SW 1271 (cell line): ENCODE measurements at places on chromosomes 12 and 14.

DNA sequence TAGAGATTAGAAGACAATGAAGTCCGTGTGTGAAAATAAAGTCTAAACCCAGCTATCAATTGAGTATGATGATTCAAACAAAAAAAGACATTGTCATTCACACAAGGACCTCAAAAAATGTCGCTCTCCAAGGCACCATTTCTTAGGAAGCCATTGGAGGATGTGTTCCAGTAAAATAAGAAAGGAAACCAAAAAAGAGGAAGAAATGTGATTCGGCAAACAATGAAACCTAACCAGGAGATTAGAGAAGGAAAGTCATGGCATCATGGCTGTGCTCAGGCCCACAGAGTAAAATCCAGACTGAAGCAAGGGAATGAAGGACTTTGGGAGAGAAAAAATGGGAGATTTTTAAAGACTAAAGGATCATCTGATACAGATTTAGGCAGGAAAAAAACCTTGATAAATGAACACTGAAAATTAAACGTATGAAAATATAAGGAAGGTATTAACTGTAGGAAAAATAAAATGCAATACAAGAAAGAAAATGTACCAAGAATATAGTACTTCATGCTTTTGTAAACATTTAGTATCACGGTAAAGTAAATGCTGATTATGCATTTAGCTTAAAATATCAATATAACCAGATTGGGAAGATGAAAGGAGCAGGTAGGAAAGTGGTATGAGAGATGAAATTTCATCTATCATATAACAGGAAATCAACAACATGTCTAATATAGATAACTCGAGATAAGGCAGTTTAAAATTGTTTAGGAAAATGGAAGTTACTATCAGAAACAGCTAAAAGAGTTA is 38.2 kb upstream of the MTHFD1 start:
- DNase-seq: no peak

DNA sequence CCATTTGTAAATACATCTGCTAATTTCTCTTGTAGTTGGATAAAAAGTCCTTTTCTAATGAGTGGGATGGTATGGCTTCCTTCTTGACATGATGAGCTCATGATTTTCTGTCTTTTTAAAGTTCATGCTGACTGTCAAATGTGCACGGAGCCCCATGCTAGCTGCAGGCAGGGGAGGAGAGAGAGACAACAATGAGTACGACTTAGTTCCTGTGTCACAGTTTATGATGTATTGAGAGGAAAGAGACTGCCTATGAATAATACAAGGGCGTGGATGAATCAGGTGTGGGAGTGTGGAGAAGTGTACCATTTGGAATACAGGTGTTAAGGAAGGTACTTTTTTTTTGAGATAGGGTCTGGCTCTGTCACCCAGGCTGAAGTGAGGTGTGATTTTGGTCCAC is 10.7 kb upstream of the TBC1D30 start:
- DNase-seq: no peak

DNA sequence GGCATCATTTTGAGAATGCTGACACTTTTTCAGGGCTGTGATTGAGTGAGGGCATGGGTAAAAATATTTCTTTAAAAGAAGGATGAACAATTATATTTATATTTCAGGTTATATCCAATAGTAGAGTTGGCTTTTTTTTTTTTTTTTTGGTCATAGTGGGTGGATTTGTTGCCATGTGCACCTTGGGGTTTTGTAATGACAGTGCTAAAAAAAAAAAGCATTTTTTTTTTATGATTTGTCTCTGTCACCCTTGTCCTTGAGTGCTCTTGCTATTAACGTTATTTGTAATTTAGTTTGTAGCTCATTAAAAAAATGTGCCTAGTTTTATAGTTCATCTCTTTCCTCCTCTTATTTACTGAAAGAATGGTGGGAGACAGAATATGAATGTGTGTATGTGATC is 1.4 kb upstream of the RAB5B start:
- no peak for DNase-seq

DNA sequence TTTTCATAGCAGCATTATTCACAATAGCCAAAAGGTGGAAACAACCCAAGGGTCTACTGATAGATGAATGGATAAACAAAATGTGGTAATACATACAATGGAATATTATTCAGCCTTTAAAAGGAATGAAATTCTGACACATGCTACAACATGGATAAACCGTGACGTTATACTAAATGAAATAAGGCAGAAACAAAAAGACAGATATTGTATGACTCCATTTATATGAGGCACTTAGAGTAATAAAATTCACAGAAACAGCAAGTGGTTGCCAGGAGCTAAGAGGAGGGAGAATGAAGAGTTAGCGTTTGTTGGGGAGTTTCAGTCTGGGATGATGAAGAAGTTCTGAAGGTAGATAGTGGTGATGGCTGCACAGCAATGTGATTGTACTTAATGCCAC is 76.6 kb downstream of the DCAF5 start:
- no peak for DNase-seq

DNA sequence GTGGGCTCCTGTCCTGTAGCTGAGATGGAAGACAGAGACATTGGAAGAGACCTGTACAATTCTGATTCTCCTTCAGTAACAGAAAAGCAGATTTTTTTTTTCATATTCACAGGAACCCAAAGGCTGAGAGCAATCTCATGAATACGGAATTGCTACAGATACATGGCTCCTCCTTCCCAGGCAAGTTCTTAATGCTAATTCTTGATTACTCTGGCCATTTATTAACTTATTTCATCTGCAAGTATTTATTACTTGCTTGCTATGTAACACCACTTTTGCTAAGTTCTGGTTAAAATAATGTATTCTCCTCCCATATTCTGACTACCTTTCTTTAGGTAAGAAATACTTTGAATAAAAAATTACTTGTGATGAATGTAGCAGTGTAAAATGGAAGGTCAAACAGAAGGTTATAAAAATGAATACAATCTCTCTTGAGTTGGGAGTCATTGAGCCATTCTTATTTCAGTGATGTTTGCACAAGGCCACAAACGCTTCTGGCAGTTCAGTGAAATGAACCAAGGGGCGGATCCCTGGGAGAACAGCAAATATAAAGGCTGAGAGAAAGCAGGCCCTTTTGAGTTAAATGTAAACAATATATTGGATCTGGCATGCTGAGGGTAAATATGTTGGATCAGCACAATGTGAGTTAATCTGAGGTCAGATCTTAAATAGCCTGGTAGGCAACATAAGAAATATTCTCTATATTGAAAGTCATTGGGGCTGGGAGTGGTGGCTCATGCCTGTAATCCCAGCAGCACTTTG is 37.6 kb downstream of the MUCL1 start:
- no peak for DNase-seq
